ENCODE measurements at places on chromosomes 2 and 18.

GRCh38 chr2:23549821-23550530, 165.0 kb downstream of the KLHL29 start:
- no peak for DNase-seq

DNA sequence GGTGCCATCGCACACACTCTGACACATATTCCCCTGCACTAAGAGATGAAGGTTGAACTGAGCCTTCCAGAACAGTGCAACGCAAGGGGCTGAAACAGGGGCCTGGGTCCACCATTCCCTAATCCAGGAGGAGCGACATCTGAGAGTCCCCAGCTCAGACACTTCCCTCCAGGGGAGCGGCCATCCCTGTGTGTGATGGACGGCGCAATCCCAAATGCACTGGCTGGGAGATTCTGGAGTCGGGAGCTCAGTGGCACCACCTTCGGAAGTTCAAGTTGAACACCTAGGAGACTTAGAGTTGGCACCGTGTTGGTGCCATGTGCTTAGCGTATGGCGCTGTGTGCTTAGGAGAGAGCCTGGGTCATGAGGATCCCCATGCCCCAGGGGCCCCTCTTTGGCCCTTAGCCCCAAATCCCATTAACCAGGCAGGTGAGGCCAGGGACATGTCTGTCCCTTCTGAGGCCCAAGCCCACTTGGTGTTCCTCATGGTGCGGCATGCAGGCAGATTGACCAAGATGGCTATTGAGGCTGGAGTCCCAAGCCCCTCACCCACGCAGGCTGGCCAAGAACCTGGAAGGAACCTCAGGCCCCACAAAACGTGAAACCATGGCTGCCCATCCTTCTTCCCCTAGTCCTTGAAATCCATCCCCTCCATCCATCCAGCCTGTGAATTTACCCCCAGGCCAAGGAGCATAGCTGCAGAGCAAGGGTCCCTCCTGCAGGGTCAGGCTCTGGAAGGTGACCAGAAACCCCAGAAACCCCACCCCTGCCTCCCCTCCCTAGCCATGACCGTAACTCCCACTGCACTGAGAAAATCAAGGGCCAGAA, 114.1 kb upstream of the OTOS start:
- DNase-seq = no peak

DNA sequence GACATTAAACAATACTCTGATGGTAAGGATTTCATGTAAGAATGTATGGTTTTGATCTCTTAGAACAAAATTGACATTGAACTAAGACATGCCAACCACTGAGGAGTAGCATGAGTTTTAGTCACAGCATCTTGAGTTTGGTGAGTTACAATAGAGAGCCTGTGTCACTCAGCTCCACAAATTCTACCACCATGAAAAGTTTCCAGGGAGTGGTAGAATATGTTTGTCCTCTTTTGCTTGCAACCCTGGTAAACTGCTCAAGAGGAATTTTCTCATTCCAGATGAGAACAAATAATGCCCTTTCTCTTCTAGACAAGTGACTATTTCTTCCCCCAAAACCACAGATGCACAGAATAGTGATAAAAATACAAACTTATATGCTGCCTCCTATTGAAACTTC, 502.0 kb upstream of the VRK2 start:
- no peak for DNase-seq

- peak; percentile 29 for DNase-seq
Observed at GRCh38 chr2:32688541-32688940, 60.7 kb downstream of the TTC27 start.

DNA sequence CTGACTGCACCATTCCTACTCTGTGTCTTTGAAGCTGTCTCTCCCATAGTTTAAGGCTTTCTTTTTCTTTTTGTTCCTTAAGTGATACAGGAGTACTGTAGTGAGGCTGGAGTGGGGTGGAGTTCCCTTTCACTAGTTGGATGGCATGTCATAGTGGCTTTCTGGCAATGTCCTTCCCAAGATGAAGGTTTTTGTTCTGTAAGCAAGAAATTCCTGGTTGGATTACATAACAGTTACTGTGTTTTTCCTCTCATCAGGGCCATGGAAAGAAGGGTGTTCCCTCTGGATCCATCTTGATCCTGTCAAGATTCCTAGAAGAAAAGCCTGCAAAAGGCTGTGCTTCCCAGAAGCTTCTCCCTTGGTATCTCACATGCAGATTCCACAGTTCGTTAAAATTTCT, 84.2 kb downstream of the ACKR3 start:
- no peak for DNase-seq

DNA sequence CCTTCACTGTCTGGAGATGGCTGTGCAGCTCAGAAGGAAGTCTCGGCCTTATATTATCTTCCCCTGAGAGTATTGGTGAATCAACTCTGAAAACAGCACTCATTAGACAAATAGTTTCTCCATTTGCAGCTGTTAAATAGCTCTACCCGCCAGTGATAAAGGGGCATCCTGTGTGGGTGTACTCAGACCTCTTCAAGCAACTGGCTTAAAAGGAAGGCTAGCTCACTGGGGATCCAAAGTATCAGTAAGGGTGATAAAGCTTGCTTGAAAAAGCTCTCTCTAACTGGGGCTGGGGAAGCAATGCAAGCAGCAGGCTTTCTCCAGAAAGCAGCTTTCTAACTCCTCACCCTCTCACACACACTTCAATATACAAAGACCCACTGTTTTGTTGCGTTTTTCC, 64.9 kb upstream of the PSMD14 start:
- DNase-seq = no peak

DNA sequence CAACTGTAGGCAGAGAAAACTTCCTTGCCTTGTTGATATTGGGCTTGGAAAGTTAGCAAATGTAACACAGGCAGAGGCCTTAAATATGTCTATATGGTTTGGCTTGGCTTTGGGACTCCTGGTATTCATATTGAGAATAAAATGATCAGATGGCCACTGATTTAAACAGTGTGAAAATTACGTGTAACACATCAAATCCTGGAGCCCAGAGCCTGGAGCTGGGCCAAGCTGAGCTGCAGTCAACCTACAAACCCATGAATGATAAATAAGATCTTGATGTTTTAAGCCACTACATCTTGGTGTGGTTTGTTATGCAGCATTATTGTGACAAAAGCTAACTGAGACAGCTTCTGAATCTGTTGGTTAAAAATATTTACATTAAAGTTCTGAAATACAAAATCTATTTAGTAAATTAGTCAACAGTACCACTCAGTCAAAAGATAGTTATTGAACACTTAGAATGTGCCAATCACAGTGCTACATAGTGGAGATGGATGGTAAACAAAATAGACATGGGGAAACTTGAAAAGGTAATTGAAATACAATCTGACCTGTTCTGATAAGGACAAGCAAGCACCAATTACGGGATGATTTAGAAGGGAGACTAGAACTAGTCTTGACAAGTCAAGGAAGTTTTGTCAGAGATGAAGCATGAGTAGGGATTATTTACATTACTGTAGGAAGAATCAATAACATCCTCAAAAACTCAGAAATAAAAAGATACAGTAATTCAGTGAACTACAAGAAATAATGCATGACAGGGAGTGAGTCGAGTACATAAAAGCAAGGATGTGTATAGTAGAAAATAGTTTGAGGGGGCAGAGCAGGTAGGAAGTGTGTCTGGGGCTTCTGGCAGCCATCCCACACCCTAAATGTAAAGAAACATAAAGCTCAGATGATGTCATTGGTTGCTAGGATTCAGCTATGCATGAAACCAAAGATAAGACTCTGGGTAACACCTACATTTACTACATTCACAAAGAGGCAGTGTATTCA, 157.7 kb downstream of the HNMT start:
- DNase-seq = peak; percentile 89

DNA sequence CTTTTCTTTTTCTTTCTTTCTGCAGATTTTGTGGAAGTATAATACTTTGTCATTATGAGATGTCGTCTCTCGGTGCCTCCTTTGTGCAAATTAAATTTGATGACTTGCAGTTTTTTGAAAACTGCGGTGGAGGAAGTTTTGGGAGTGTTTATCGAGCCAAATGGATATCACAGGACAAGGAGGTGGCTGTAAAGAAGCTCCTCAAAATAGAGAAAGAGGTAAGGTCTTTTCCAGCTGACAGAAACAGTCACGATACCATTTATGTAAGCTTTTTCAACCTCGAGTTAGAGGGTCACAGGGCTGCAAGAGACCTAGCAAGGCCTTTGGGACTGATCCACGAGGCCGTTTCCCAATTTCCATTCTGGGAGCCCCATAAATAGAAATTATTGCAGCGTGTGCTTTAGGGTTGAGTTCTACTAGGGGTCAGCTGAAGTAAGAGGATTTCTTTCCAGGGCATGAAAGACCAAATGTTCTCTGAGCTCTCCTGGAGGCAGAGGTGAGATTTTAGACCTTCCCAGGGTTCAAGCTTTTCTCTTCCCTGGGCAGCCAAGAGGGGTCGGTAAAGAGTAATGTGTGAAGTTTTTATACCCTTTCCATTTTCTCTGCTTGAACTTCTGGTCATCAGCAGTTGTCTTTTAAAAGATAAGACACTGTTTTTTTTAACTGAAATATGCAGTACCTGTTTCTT, 15.5 kb downstream of the MAP3K20 start:
- no peak for DNase-seq

DNA sequence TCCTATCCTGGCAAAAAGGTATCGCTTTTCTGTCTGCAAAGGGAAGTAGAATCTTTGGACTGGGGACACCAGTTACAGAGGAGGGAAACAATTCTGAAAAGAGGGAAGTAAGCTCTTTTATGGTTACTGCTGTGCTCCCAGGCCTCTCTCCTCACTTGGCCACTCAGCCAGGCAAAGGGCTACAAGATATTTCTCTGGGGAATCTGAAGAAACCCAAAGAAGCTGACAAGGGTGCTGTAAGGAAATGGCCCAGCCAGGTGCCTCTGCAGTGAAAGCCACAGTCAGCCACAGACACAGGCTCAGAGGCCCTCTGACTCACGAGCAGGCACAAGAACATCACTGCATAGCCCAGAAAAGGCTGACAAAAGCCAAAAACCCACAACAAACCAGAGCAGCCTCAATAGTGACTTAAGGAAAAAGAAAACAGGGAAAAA, 5.8 kb downstream of the HDLBP start:
- no peak for DNase-seq

DNA sequence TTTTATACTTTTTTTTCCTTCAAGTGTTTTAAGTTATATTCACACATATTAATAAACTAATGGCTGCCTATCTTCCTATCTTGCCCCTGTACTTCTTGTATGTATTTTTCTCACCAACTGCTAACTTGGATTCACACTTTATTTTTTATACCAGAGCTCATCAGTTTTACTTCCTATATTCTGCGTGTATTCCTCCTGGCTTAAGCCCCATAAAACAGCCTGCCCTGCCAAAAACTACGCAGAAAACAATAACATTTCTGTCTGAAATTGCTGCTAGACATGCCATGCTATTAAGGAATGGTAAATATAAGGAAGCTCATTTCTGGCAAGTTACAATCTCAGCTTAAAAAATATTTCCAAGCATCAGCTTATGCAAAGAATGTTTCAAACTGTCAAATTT, 172.3 kb downstream of the UBE2E3 start:
- no peak for DNase-seq

GRCh38 chr2:235835810-235836209, 332.4 kb downstream of the GBX2 start:
- no peak for DNase-seq

DNA sequence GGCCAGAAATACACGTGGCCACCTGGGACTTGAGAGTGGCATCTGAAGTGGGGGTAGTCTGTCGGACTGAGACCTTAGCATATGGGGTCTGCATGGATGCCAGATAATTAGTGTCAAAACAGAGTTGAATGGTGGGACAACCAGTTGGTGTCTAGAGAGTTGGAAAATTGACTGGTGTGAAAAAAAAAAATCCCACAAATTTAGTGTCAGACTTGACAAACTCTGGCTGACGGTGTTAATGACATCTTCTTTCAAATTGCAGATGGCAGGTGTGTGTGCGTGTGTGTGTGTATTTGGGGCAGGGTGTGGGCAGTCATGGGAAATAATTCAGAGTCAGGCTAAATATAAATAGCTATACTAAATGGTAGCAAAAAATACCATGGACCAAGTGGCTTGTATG, 365.4 kb upstream of the RGPD4 start:
- DNase-seq = no peak

GRCh38 chr2:186755066-186755465, 61.2 kb downstream of the FAM171B start:
- DNase-seq = no peak

- DNase-seq = no peak
Observed at GRCh38 chr2:37984589-37984988, 59.5 kb downstream of the RMDN2 start.

DNA sequence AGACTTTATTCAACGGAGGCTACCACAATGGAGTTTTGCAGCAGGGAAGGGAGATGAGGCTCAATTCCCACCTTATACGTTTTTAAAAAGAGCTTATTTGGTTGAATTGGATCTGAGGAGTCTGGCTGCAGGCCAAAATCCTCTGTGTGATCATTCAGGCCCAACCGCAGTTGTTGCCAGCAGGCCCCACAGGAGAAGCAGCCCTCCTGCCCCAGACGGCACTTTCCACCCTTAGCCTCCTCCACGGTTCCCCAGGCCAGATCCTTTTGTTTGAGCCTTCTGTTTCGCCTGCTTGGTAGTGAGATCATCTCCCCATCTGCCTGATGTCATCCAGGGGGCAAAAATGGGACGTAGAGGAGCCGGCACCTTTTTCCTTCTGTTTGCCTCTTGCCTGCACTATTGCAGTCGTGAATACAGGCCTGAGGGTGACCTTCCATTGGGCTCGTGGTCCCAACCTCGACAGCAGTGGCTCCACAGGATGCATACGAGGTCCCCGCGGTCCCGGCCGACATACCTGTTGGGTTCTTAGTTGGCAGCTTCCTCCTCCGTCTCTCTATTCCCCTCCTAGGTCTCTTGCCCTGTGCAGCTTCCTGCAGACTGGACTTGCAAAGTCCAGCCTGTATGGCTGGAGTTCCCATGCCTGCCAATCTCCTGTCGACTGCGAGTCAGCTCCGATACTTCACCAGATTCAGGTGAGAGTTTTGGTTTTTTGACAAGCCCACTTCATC, 9.3 kb upstream of the GPR35 start:
- DNase-seq = no peak

GRCh38 chr2:126860385-126860784, 38.3 kb upstream of the TEX51 start:
- DNase-seq = no peak

DNA sequence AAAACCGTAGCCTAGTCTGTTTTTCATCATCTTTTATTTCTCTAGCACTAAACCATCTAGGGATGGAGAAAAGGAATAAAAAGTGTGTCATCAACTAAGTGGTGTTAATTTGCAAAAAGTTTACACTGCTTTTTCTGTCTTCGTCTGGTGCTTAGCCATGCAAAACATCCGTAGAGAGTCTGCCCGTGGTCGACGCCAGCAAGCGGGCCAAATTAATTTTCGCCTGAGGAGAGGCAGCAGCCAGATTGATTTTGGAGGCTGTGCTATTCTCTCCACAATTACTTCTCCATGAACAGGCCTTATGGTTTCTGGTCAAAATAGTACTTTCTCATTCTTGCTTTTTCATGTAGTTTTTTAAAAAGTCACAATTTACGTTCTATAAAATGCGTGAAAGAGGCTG, 46.3 kb downstream of the TNFRSF11A start:
- no peak for DNase-seq

GRCh38 chr18:51425475-51425874, 228.0 kb upstream of the MEX3C start:
- DNase-seq = no peak
